ENCODE measurements at places on chromosomes 5 and 9. TPM values are rescaled to one million over a fixed set of nuclear protein-coding genes. Genes with fewer than 3 reads are reported as not detected.
A peak's percentile ranks its signal among the peaks of the same experiment; 100 is the strongest.

PTPRD gene
- 105 TPM for total RNA-seq

DNA sequence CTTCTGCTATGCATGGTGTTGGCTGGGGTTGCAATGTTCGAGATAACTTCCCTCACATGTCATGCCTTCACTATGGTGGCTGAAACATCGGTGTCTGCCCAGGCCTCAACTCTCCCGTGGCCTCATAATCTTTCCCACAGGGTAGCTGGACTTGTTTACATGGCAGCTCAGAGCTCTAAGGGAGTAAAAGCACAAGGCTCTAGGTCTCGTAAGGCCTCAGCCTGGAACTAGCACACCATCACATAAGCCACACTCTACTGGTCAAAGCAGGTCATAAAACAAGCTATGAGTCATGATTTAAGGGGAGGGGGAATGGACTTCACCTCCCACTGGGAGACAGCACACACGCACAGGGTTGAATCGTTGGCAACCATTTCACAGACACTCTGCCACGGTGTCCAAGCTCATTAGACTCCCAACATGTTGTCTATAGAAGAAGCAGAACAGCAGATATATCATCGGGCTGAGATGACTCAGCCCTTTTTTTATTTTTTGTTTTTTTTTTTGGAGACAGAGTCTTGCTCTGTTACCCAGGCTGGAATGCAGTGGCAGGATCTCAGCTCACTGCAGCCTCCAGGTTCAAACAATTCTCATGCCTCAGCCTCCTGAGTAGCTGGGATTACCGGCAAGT, 66.8 kb upstream of the IL17B start:
- no peak for DNase-seq

GRCh38 chr5:14277385-14278320, 134.5 kb downstream of the TRIO start:
- no peak for DNase-seq

GRCh38 chr5:72847439-72847838, 31.0 kb downstream of the TNPO1 start:
- DNase-seq = peak; percentile 13

HINT1 gene
- 120 TPM for total RNA-seq

- DNase-seq = no peak
Observed at GRCh38 chr5:17241635-17242034, 24.2 kb downstream of the BASP1 start.

FOXD4L6 gene
- total RNA-seq = not detected

DNA sequence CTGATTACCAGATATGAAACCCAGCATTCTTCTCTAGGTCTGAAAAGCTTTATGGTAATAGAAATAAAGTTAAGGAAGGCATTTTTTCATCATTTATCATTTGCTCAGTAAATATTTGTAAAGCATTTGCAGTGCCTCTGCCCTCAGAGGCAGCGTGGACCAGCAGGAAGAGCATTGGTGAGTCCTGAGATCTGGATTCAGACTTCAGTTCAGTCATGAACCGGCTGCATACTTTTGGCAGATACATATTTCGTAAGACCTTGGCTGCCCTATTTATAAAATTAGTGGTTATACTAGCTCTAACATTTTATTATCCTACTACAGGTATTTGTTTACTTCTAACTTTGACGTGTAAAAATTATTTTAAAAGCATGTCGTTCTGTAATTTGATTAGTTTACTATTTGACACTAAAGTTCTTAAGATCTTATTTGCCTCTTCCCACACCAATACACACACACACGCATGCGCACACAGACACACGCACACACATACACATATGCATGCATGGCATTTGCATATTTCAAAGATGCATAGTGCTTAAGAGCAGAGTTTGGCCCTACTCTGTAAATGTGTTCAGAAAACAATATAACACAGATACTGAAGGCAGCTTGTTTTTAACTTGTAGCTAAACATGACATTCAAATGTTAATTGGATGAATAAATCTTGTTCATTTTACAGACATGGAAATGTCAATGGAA, 101.9 kb downstream of the RPS23 start:
- DNase-seq = no peak

GRCh38 chr5:17174965-17175364, 42.5 kb upstream of the BASP1 start:
- DNase-seq = no peak

DNA sequence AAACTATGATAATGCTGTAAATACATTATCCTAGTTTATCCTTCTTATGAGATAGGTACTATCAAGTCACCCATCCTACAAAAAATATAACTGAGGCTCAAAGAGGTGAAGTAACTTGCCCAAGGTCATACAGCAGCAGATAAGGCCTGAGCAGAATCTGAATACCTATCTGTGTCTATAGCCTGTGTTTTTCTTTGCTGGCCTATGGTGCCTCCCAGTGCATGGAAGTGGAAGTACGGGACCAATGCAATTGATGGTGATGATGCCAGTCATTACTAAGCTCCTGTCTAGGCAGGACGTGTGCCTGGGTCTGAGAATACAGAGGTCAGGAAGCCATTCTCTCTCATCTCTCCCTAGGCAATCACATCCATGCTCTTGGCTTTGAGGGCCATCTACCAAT, 67.8 kb downstream of the FAT2 start:
- DNase-seq = peak; percentile 27

DNA sequence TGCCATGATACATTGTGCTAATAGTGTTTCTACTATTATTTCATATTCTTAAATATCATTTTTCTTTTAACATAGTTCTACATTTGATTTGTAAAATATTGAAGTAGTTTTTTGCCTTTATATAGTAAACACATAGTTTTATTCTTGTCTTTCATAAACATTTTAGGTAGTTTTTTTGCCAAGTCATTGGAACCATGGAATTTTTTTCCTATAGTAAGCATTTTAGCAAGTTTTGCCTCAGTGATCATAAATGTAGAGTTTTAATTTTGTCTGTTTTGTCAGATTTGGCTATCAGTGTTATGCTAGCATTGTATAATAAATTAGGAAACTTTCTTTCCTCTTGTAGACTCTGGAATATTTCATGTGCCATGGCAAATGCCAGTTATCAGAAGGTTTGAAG, 137.1 kb upstream of the LPAR1 start:
- DNase-seq = no peak

GRCh38 chr5:172760136-172760535, 10.9 kb downstream of the DUSP1 start:
- no peak for DNase-seq

PSD2 gene
- 0.10 TPM for total RNA-seq

GRCh38 chr9:13082796-13083195, 196.7 kb downstream of the MPDZ start:
- no peak for DNase-seq

PIP5KL1 gene
- total RNA-seq = not detected

S100Z gene
- 2.1 TPM for total RNA-seq

DNA sequence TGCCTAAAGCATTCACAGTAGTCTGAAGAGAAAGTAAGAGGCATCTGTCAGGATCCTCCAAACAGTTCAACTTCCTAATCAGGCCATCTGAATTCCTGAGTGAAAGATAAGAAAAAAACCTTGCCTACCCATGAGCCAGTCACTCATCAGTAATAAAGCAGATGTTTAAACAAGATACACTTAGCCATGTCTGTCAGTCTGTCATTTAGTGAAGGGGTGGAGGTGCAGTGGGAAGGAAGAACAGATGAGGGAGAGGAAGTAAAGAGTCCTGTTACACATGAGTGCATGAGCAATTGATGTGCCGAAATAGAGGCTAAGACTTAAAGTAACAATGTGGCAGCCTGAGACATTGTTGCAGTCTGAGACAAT, 29.9 kb upstream of the DMRTA1 start:
- no peak for DNase-seq
